NCI-H187 treated with DMSO at 0.1 percent for 48 hours (cell line): ENCODE measurements at places on chromosomes 3 and 15.

DNA sequence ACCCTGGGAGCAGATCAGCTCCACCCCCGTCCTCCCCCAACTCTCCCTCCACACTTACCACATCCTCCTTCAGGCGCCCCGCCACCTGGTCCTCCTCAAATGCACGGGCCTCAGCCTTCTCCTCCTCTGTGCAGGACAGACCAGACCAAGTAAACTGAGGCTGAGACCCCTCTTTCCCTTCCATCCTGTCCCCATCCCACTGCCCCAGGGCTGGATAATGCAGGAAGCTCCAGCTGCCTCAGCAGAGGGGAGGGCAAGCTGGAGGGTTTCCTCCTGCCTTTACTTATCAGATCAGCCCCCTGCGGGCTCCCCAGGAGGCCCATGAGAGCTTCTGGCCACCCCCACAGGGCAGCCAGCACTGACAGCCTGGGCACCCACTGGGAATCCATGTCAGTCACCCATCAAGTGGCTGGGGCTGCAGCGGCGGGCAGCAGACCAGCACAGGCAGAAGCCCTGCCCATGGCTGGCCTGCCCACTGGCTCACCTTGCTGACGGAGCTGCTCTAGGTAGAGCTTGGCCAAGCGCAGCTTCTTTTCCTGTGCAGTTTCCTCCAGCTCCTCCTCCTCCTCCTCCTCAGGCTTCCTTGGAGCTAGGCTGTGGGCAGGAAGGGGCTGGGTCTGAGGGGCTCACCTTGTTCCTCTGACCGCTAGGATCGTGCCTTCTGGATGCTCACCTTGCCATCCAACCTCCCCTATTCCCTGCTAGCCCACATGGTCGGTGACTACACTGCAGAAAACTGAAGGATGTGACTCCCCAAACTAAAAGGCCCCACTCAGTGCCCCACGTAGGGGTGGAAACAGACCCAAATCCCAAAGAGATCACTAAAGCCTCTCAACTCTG lies 3.9 kb downstream of the RRP9 start:
- no peak for DNase-seq

GRCh38 chr15:98977441-98977840 lies 30.2 kb downstream of the PGPEP1L start:
- DNase-seq, result no peak

- no peak for DNase-seq
Measured at GRCh38 chr15:73065114-73065513, 12.9 kb downstream of the NEO1 start.

GRCh38 chr3:144529566-144529965 lies 557.9 kb downstream of the DIPK2A start:
- DNase-seq, result no peak

DNA sequence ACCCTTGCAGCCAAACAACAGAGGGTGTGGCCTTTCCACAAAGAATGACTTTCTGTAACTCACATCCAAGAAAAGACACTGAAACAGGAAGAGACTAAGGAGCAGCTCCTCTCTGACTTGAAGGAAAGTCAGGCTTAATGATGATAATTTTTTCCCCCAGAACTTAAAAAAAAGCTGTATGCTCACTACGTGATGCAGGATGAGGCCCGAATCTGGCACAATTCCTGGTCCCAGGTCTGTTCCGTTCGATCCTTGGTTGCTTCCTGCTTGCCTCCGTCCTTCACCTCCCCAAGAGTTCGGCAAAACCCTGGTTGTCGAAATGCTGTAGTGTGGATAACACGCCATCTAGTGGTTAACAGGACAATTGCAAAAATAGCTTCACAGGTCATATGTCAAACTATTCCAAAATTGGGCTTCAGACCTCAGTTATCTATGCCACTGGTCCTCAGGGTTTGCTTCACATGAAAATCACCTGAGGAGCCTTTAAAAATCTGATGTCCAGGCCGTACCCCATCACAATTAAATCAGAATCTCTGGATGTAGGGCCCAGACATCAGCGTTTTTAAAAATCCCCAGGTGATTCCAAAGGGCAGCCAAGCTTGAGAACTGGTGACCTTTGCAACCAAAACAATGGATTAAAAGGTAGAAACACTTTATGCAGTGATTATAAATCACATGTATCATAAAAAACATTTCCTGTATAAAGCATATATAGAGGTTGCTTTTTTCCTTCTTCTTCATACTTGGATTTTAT lies 28.1 kb upstream of the SYNM start:
- DNase-seq, result peak; percentile 57

- DNase-seq, result no peak
Measured at GRCh38 chr3:13335059-13335458, 85.1 kb downstream of the NUP210 start.

GRCh38 chr3:11901286-11901875 lies 54.7 kb upstream of the TAMM41 start:
- DNase-seq, result no peak

- DNase-seq, result no peak
Measured at GRCh38 chr3:105456017-105456416, 89.3 kb downstream of the ALCAM start.

GRCh38 chr15:76135516-76135915 lies 75.7 kb downstream of the TMEM266 start:
- no peak for DNase-seq

GRCh38 chr3:130786306-130786705 lies 39.7 kb upstream of the PIK3R4 start:
- DNase-seq, result no peak
